CD4-positive, alpha-beta memory T cell (primary cell): ENCODE measurements at places on chromosomes 13 and 19. TPM values are rescaled to one million over a fixed set of nuclear protein-coding genes. Genes with fewer than 3 reads are reported as not detected.

Gene FGF9
- 2.1 TPM for polyA plus RNA-seq

DNA sequence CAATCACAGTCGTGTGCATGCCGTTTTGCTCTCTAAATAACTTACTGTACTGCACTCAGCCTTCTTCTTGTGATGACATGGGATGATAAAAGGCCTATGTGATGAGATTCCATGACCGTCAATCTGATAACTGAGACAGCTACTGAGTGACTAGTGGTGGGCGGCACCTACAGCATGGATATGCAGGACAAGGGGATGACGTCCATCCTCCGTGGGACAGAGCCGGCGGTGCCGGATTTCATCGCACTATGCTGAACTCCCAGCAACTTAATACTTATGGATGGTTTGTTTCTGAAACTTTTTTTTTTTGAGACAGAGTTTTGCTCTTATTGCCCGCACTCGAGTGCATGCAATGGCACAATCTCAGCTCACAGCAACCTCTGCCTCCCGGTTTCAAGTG lies 146.8 kb upstream of the TSHZ3 start:
- H3K36me3 ChIP-seq, result no peaks in the 10 kb centered on the region
- H3K4me1 ChIP-seq, result no peaks in the 10 kb centered on the region
- H3K27me3 ChIP-seq, result no peaks in the 10 kb centered on the region
- no peak overlapping the region for H3K27ac ChIP-seq
- DNase-seq, result no peak

DNA sequence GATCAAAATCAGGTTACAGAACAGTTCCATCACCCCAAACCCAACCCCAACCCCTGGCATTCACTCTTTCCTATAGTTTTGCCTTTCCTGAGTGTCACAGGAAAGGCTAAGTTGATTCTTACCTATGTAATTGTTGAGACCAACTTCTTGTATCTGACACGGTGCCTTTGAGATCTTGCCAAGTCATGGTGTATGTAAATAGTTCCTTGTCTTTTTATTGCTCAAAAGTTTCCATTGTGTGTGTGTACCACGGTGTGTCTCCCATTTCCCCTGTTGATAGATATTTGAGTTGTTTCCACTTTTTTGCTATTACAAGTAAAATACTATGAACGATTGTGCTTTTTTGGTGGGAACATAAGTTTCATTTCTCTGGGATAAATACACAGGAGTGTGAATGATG lies 3.3 kb upstream of the IGFL2 start:
- H3K4me1 ChIP-seq, result no peaks in the 10 kb centered on the region
- H3K27ac ChIP-seq, result no peak overlapping the region
- no peak for DNase-seq

Gene FAAP24
- 2.3 TPM for polyA plus RNA-seq

DNA sequence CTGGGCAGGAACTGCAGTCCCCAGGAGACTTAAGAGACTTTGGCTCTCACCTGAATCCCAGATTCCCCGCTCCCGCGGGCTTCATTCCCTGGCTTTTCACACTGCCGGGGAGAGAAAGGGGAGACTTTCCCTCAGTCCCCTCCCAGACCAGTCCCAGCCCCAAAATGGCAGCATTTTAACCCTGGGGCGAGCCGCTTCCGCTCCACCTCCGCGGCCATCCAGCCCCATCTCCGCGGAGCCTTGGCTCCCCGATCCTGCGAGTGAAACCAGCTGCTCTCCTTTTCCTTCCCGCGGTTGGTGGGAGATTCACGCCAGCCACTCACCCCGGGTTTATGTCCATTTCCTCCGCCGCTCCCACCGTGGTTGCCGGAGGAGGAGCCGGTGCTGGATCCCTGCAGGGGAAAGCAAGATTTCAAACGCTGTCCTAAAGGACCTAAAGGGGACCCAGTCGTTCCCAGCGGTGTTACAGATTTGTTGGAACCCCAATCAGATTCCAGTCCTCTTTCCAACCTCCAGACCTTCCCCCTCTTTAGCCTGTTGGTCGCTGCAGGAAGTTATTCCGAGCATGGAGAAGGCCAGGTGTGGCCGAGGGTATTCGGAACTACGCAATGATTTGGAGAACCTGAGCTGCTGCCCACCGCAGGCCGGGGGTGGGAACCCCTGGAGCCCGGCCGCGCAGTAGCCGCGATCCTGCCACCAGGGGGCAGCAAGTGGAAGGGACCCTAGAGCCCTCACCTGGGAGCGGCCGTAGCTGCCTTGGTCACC lies 3.4 kb downstream of the DMKN start:
- peaks cover 19% of the 10 kb centered on the region for H3K4me1 ChIP-seq
- no peaks in the 10 kb centered on the region for H3K27me3 ChIP-seq
- H3K27ac ChIP-seq, result no peak overlapping the region
- no peaks in the 10 kb centered on the region for H3K36me3 ChIP-seq
- H3K4me3 ChIP-seq, result peak overlapping the region; percentile 22

DNA sequence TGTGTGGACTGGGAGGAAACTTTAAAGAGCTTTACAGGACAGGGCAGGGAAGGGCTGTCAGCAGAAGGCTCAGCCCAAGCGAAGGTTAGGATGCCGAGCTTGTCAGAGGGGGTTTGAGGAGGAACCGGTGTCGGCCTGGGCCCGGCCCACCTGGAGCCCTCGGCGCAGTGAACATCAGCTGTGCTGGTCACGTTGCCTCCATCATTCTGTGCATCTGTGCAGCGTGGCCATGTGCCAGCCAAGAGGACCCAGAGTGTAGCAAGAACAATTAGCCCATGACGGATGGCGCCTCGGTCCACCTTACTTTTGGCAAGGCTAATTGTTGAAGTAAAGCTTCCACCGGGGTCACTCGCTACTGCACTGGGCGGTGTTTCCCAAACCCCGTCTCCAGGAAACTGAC lies 161.4 kb downstream of the PTPRS start:
- H3K4me1 ChIP-seq, result no peaks in the 10 kb centered on the region
- no peak for DNase-seq
- H3K27ac ChIP-seq, result no peak overlapping the region
- H3K36me3 ChIP-seq, result no peaks in the 10 kb centered on the region

Gene GNA15
- 4.1 TPM for polyA plus RNA-seq

Gene CNMD
- polyA plus RNA-seq, result not detected
